ENCODE measurements at places on chromosomes 3 and 15. TPM values are rescaled to one million over a fixed set of nuclear protein-coding genes. Genes with fewer than 3 reads are reported as not detected.

The DNAJB11 gene
- total RNA-seq: 55.9 TPM

The CNTN6 gene
- total RNA-seq: not detected

DNA sequence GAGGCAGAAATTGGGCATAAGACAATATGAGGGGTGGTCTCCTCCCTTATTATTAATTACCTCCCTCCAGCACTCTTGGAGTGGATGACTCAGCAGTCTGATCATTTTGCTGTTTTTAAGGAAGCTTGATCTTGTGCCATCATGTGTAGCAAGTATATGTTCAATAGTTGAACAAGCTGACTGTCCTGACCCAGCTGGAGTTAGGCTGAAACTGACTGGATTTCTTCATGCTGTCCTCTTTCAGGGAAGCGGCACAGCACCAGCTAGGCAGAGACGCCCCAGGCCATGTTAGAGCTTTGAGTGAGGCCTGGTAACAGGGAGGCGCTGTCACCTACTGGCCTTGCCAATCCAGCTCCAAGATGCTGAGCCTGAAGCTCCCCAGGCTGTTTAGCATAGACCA, 54.4 kb upstream of the KIF23 start:
- no peak overlapping the region for H3K4me3 ChIP-seq
- H3K27me3 ChIP-seq: no peaks in the 10 kb centered on the region
- no peaks in the 10 kb centered on the region for H3K36me3 ChIP-seq
- H3K27ac ChIP-seq: no peak overlapping the region

GRCh38 chr3:40207796-40208195, 101.7 kb upstream of the EIF1B start:
- no peak overlapping the region for H3K4me3 ChIP-seq
- H3K36me3 ChIP-seq: no peaks in the 10 kb centered on the region
- DNase-seq: no peak

DNA sequence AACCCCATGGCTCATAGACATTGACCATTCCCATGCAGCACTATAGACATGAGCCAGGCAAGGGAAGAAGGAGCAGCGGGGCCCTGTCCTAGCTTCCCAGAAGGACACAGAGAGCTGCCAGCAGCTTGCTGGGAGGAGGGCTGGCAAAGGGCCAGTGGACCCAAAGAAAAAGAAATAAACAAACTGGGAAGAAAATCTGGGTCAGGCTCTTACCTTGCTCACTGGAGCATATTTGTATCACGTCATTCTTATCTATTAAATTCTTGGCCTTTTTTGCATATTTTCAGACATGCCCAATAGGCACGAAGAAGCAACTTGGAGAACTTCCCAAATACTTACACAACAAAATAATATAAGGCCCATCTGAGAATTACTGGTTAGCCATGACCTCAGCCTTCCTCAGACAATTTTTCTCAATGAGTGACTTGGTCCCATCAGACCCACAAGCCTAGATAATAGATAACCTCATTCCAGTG, 28.4 kb downstream of the RASGRP1 start:
- no peaks in the 10 kb centered on the region for H3K27me3 ChIP-seq
- no peak overlapping the region for H3K4me3 ChIP-seq
- H3K4me1 ChIP-seq: peaks cover 97% of the 10 kb centered on the region

- no peaks in the 10 kb centered on the region for H3K27me3 ChIP-seq
- peak overlapping the region; percentile 37 for H3K27ac ChIP-seq
- H3K4me3 ChIP-seq: no peak overlapping the region
- no peaks in the 10 kb centered on the region for H3K36me3 ChIP-seq
- peaks cover 37% of the 10 kb centered on the region for H3K4me1 ChIP-seq
These were observed 3.6 kb downstream of the TAGLN3 start for GRCh38 chr3:112002096-112002971.

DNA sequence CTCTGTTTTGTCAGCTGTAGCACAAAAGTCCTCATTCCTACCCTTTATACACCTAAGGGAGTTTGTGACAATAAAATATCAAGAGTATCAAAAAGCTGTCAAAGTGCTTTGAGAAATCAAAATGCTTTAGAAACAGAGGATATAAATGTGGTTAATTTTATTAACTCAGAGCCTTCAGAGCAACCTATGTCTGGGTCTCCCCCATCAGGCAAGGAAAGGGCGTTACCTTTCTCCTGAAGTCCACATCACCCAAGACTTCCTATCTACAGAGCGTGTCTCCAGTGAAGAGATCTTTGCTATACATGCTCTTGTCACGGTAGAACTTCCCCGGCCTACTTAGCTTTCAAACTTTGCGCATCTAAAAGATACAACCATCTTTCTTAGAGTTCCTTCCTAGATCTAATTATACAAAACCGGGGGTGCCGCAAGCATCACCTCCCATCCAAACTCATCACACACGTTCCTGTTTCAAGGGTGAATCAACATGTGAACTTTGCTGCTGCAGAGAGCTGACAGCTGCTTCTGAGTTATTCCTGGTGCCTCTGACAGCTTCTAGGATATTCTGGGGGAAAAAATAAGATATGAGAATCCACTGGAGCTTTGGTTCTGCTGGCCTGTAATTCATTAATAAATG, 93.0 kb downstream of the RARB start:
- H3K27me3 ChIP-seq: peaks cover 11% of the 10 kb centered on the region
- no peak overlapping the region for H3K27ac ChIP-seq
- no peaks in the 10 kb centered on the region for H3K4me1 ChIP-seq
- H3K4me3 ChIP-seq: no peak overlapping the region

DNA sequence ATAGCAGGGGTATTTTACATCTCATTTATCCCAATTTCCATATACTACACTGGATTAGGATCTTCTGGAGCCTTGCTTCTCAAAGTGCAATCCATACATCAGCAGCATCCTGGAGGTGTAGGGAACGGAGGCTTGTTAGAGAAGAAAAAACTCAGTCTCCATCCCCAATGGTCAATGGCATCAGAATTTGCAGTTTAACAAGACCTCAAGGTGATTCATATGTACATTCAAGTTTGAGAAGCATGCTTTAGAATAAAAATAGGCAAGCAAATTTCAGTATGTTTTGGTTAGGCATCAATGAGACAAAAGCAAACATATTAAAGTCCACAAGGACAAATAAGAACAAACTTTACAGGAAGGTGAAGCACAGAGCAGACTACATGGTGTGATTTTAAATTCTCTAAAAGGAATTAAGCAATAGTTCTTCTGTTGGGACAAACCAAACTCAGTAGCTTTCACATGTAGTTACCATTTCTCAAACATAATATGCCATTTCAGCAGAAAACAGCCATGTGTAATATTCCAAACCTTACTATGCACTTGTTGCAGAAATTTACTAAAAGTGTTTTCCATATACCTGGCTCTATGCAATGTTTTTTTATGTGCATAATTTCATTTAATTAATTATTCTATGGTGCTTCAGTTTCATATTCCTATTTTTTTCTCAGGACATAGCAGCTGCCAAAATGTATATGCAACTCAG, 360.3 kb upstream of the NECTIN3 start:
- peaks cover 6% of the 10 kb centered on the region for H3K27me3 ChIP-seq
- no peaks in the 10 kb centered on the region for H3K4me1 ChIP-seq
- no peaks in the 10 kb centered on the region for H3K36me3 ChIP-seq
- H3K27ac ChIP-seq: no peak overlapping the region
